NK-92 treated with Interleukin-12 subunit alpha and Interleukin-12 subunit beta, amount 100 ng/mL, for 24 hours (cell line): ENCODE measurements at places on chromosomes 3 and 15.

GRCh38 chr15:85010071-85010385 lies 28.4 kb downstream of the PDE8A start:
- DNase-seq = no peak

GRCh38 chr3:7798276-7798675 lies 703.3 kb upstream of the LMCD1 start:
- no peak for DNase-seq

DNA sequence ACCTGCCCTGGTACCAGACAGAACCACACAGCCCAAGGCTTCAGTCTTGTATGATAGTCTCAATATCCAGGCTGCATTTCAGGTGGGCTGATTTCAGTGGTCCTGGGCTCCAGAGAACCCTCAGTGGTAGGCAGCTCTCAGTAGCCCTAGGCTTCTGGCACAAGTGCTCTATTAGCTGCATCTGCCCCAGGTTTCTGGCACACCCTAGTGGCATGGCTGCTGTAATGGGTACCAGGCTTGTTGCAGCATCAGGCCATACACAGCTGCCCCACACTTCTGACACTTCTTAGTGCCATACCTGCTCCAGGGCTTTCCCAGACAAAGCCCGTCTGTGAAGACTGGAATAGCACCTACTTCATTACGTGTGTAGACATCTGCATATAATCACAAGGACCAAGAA lies 1062.2 kb upstream of the EPHA6 start:
- no peak for DNase-seq

GRCh38 chr3:149388001-149388440 lies 10.6 kb upstream of the TM4SF1 start:
- DNase-seq = no peak

DNA sequence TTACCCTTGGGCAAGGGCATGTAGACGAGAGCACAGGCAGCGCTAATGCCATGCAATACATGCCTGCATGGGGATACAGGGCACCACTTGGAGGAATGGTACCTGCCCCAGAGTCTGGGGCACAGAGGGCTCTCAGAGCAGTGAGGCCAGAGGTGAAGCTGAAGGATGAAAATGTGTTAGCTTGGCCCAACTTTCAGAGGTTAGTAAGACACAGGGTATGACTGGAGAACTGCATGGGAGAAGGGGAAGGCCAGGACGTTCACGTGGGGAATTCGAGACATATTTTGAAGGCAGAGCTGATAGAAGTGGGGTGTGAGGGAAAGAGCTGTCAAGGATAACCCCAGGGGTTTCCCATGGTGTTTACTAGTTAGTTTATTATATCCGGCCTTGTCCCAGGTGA lies 19.6 kb downstream of the CSRNP1 start:
- no peak for DNase-seq

DNA sequence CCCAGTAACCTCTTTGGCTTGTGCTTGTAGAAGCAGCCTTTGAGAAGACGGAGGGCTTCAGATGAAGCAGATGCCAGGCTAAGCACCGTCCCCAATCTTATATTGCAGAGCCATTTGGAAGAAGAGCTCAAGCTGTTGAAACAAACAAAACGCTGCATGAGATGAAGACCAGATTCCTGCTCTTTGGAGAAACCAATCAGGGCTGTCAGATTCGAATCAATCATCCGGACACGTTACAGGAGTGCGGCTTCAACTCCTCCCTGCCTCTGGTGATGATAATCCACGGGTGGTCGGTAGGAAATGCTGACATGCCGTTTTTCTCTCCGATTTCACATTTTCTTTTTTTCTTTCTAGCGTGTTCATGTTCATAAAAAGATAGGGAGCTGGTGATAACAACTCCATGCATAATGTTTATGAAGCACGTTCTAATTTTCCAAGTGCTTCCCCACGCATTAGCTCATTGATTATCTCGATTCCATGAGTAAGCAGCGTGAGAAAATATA lies 106.5 kb downstream of the LIPC start:
- no peak for DNase-seq

DNA sequence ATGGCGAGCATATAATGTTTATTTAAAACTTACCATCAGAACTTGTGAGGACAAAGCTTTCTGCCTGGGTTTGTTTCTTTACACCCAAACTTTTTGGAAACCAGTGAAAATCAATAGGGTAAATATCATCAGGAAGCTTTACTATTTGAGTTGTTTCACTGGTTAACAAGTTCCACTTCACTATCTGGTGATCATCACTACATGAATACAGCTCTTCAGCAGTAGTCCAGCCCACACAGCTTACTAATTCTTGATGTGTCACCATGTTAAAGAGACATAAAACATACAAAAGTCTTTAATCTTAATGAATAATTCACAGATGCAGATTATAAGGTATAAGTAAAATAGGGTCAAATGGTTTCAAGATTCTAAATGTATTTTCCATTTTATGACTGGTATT lies 17.6 kb downstream of the IFT80 start:
- no peak for DNase-seq

DNA sequence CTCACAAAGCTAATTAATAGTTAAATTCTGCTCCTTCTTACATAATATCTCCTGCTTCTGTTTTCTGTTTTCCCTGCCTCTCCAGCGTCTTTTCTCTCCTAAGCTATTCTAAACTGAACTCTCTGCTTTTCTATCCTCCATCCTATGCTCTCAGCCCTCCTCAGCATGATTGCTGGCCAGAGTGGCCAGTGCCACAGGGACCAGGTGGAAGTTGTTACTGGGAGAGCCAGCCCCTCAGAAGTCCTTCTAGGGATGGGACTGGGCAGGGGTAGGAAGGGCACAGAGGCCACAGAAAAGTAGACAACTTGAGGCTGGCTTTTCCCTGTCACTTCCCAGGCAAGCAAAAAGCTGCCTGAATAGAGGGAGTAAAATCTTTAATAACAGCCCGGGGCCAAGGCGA lies 76.8 kb downstream of the LARS2 start:
- DNase-seq = no peak
